ENCODE measurements at places on chromosomes 6 and 20.

GRCh38 chr6:3259491-3259958 lies 778 bp downstream of the PSMG4 start:
- peak; percentile 52 for DNase-seq

DNA sequence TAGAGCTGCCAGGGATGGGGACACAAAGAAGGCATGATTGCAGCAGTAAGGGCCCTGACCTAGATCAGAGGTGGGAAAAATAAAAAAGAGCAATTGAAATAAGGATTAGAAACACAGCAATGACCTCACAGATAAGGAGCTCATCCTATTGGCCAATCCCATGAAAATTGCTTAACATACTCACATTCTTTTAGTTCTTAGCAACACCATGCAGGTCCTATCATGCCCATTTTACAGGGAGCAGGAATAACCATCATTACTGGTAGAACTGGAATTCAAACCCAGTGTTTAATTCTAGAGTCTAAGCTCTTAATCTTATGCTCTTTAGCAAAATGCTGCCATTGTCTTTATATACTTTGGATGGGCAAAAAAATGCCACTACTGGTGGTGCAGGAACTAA lies 267.7 kb downstream of the RNF144B start:
- DNase-seq, result no peak

GRCh38 chr6:13528232-13528631 lies 40.8 kb upstream of the GFOD1 start:
- DNase-seq, result no peak

DNA sequence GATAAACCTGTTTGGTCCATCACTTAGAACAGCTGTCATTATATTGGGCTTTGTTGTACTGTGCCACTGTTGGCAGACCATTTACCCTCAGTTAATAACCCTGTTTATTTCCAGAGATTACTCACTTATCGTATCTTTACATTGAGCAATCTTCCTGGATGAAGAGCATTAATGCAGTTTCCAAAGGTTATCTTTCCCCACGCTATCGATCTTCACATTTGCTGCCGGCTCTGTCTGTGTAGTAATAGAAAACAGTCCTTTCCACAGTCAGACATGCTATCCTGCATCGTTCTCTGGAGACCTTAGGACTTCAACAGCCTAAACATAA lies 27.4 kb downstream of the GHRH start:
- no peak for DNase-seq

GRCh38 chr6:167791091-167791779 lies 35.5 kb upstream of the AFDN start:
- no peak for DNase-seq

- DNase-seq, result no peak
Measured at GRCh38 chr6:169913096-169913638, 161.7 kb downstream of the ERMARD start.

- no peak for DNase-seq
Measured at GRCh38 chr6:158467923-158468322, 92.0 kb upstream of the TMEM181 start.

DNA sequence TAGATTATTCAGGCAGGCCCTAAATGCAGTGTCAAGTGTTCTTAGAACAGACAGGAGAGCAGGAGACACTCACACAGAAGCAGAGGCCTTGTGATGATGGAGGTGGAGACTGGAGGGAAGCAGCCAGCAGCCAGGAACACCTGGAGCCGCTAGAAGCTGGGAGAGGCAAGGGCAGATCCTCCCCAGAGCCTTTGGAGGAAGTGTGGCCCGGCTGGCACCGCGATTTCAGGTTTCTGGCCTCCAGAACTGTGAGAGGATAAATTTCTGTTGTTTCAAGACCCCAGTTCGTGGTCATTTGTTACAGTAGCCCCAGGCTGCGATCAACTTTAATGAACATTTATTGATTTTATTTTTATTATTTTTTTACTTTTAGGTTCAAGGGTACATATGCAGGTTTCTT lies 203.0 kb downstream of the QKI start:
- DNase-seq, result no peak

DNA sequence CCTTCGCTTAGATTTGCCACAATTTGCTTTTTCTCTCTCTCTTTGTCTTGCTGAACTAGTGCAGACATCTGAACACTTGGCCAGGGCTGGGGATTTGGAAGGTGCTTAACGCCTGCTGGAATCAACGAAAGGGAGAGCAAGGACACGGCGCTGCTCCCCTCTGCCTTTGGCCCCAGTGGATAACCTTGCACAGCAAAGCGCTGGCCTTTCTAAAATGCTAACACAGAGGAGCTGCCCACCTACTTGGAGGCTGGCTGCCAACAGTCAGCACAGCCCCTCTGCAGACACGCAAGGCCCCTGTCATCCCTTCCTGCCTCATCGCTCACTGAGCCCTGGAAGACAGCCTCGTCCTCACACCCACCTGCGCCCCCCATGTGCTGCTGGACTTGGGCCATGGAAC lies 37.5 kb downstream of the C20orf203 start:
- DNase-seq, result peak; percentile 52
